ENCODE measurements at places on chromosomes 3 and 15.

DNA sequence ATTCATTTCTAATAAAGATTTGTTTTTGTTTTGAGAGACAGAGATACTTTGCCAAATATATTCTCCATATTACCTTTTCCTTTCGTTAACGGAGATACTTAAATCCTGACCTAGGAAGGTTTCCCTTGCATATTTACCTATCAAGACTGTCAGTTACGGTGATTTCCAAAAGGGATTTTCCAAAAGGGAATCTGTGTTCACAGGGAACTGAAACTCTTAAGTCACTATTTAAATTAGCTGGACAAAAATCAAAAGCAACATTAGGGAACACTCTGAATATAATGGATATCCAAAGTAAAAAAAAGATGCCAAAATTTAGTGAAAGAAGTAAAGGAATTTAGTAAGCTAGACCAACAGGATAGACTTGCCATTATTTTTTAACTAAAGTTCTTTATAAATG is 576 bp downstream of the LRRFIP2 start:
- no peak for DNase-seq

GRCh38 chr3:123789760-123790159 is 94.4 kb downstream of the MYLK start:
- no peak for DNase-seq

GRCh38 chr3:33099109-33099645 is 2.2 kb upstream of the GLB1 start:
- DNase-seq: no peak

- no peak for DNase-seq
These were observed 98.4 kb downstream of the DHX30 start for GRCh38 chr3:47901280-47901833.

GRCh38 chr3:43909149-43909548 is 218.4 kb downstream of the ABHD5 start:
- no peak for DNase-seq

Data from T-helper 2 cell (primary cell).